Natural killer cell (primary cell): ENCODE measurements at places on chromosomes 7 and 10.

DNA sequence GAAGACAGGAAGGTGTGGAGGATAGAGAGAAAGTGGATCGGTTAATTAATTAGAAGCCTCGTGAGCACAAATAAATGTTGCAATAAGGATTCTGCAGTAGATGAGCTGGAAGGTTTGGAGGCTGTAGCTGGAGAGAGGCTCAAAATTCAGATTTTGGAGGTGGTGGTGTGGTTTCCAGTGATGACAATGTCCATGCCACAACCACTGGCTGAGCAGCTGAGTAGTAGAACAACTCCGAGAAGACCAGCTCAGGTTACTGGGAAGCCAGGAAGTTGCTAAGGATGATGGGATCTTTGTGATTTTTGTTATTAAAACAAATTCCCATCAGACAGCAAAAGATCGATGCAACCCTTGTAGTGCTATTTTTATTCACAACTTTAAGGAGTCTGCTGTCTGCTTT, 7.7 kb downstream of the SLC26A4 start:
- no peak for DNase-seq

GRCh38 chr7:27462575-27463270, 200.0 kb downstream of the HIBADH start:
- no peak for DNase-seq

GRCh38 chr7:95901006-95901405, 128.7 kb downstream of the DYNC1I1 start:
- DNase-seq, result no peak

DNA sequence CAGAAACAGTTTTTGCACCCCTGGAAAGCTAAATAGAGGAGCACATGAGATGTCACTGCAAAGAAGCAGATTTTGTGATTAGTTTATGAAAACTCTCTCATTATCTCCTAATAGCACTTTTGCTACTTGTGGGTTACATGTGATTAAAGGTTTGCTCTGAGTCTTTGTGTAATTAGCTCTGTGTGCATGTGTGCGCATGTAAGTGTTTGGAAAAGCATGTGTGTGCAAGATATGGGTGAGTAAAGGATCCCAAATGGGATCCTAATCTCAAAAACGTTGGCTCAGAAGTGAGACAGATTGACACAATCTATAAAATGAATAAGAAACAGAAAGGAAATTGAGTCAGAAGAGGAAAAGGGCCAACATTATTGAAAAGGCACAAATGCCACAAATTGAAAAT, 104.5 kb downstream of the SKIDA1 start:
- DNase-seq, result no peak

- DNase-seq, result no peak
These were observed 1133.4 kb downstream of the CNTNAP2 start for GRCh38 chr7:147249956-147250355.

DNA sequence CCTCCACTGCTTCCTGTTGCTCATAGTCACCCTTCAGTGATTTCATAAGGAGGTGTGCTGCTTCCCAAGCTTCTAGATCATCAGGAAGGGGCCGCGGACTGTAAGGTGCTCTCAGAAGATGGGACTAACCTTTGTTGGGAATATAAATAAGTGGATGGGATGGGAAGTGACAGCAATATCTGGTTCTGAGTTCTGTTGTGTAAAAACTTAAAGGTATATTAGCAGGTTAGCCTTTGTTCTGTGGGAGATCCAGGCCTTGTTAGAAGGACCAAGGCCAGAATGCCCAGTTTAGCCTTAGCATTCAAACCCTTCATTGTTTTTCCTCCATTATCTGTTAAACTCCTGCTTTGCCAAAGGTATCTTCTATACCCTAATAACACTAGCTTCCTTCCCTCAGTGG, 12.4 kb downstream of the BUB3 start:
- no peak for DNase-seq

DNA sequence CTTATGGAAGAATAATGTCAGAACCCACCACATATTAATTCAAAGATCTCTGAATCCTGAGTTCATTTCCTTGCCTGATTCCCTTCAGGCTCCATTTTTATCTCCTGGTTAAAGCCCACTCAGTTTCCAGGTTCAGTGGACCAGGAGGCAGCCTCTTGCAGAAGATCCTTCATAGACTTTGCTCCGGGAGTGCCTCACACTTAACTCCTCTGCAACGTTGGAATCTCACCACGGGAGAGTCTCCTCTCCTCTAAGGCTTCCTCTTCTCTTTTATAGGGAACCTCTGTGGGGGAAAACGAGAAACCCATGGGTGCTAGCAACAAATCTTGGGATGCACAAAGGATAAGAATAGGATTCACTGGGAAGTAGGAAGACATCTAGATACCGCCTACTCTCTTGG, 1.7 kb upstream of the BLOC1S2 start:
- no peak for DNase-seq

DNA sequence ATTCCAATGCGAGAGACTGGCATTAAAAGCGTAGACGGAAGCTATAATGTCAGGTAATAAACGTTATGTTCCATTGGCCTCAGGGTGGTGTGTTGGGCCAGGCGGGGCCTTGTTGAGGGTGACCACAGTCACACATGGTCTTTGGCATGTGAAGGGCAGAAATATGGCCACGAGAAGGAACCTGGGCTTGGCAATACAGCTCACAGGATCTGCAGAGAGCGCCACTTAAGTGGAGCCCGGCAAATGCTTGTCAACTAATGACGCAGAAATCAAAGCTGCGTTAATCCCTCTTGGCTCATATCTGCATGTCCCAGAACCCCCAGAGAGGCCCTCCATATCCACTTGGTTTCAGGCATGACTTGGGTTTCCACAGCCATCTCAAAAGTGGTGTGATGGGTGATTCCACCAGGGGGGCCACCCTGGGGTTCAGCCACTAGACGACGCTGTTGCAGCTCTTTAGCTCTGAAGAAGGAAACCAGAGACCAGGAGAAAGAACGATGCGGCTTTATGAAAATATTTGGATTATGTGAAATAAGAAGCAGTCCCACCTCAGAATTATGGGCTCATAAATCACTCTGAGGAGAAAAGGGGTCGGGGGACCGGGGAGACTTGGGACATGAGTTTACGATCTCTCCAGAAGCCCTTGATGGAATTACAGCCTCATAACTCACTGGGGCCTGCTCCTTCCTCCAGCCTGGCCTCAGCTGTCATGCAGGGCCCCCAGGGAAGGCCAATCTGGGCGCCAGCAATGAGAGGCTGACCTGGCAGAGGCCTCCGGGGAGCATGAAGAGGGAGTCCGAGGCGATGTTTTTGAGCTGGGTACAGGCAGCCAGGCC, 462.5 kb downstream of the PLXNA4 start:
- DNase-seq, result no peak

- DNase-seq, result no peak
These were observed 55.1 kb downstream of the ABI1 start for GRCh38 chr10:26805567-26806245.

DNA sequence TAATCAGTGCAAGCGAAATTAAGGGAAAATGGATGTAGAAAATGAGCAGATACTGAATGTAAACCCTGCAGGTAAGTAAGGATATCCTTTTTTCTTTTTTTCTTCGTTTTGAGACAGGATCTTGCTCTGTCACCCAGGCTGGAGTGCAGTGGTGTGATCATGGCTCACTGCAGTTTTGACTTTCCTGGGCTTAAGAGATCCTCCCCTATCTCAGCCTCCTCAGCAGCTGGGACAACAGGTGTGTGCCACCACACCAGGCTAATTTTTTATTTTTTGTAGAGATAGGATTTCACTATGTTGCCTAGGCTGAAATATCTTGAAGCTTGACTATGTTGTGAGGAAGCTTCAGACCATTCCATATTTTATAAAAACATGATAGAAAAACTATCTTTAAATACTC, 4.3 kb downstream of the PDCD4 start:
- no peak for DNase-seq

DNA sequence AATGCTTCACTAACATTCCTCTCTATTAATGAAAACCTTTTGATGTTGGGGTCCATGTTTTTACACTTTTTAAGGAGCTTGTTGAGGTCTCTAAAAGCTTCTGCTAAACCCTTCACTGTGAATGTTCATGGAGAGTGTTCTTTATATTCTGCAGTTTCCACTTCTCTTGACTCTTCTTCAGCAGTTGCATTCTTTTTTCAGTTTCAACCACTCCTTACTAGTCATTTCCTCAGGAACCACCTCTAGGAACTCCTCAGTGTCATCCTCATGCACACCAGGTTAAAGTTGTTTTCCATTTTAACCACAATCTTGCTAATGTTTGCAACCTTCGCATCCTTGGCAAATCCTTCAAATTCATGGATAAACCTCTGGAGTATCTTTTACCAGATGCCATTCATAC, 821.6 kb downstream of the ANKRD7 start:
- DNase-seq, result no peak

DNA sequence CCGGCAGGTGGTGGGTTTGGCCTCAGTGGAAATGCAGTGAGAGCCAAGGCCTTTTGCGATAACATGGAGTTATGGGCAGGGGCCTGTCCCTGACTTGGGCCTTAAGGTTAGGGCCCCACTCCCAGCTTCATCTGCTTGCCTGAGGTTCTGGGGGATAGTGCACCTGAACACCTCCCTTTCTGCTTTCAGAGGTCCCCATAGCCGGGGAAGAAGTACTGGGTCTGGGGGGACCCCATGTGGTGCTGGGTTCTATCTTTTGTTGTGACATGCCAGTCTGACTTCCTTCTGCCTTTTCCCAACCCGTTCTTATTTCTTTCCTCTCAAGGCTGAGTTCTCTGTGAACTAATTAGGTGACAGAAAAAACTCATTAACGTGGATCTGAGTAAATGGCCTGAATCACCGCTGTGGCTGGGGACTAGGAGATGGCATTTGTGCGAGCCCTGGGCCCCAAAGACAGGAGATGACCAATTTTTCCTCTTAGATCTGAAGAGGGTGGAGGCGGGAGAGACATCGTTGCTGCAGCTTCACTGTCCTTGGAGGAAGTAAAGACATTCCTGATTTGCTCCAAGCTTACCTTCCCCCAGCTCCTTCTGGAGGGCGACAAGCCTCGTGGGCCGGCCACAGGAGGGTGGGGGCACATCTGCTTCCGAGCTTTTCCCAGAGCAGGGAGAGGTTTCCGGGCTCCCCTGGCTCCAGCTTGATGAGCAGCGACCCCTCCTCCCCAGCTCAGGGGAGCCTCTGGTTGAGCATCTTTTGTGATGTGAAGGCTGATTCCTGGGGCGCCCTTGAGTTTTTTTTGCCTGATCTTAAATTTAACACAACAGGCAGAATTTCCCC, 2.0 kb downstream of the AGAP3 start:
- DNase-seq, result no peak

DNA sequence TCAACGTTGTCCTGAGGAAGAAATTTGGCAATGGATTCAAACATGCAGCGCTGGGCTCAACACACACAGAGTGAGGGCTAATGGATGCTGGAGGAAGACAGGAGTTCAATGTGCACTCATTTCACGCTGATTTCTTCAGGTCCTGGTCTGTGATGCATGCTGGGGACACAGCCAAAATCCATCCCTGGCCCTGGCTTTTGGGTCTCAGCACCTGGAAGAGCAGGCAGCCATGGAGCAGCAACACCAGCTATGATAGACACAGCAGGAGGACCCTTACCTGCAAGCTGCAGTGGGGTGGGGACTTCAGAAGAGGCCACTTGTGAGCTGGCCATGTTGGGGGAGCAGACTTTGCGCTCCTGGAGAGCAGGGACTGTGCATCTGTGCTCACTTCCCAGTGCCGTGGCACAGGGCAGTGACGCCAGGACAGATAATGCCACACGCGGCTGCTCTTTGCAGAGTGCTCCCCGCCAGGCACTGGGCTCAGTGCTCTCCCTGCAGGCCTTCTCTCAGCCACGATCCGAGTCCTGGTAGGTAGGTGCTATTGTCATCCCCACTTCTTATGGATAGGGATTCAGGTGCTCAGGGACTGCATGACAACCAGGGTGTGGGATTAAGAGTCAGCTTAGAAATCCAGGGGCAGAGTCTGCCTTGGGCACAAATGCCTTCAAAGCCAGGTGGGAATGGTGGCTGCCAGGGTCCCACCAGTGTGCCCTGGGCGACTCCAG, 138.8 kb upstream of the UNC5B start:
- no peak for DNase-seq

DNA sequence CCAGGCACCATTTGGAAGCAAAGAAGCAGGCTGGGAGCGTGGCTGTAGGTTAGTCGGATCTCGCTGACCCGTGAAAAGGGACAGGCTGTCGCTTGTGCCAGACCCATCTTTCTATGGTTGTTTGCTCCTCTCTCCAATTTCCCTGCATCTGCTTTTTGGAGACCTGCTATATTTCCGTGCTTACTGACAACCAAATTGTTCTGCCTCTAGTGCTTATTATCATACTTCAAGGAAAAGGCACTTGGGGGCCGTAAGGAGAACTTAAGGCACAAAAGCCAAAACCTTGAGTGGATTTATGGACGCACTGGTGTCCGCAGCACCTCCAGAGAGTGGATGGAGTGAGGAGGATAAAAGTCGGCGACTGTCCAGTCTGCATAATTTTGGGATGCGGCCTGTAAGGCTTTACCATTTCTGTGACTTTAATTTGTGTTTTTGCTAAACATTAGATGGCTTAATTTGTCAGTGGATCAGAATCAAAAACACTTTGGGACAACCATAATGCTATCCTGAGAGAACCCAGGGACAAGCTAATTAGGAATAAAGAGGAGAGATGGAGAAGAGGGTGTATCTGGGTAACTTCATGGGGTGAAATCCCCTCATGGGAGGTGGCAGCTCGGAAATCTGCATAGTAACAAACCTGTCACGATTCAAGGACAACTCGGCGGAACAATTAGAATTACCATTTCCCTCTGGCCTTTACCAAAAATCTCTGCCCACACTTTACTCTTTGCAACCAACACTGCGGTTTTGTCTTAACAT, 206.7 kb downstream of the HDAC9 start:
- DNase-seq, result no peak

GRCh38 chr7:112080978-112081377, 125.2 kb downstream of the DOCK4 start:
- no peak for DNase-seq
